Aorta (tissue), 5 donors: ENCODE measurements at places on chromosomes 13 and 19.
A peak's percentile ranks its signal among the peaks of the same experiment; 100 is the strongest.

DNA sequence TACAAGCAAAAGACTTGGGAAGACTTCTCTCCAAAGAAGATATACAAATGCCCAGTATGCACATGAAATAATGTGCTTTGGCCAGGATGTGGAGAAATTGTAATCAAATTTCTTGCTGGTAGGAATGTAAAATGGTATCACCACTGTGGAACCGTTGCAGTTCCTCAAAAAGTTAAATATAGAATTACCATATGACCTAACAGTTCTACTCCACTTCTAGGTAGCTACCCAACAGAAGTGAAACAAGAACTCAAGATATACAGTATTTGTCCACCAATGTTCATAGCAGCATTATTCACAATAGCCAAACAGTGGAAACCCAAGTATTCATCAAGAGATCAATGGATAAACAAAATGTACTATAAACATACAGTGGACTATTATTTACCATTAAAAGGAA, 95.0 kb upstream of the KLF5 start:
- no peak for DNase-seq

- no peak for DNase-seq
Observed at GRCh38 chr13:96771486-96772367, 222.5 kb downstream of the OXGR1 start.

GRCh38 chr19:41264581-41265394, 616 bp downstream of the HNRNPUL1 start:
- peak; percentile 83 for DNase-seq

DNA sequence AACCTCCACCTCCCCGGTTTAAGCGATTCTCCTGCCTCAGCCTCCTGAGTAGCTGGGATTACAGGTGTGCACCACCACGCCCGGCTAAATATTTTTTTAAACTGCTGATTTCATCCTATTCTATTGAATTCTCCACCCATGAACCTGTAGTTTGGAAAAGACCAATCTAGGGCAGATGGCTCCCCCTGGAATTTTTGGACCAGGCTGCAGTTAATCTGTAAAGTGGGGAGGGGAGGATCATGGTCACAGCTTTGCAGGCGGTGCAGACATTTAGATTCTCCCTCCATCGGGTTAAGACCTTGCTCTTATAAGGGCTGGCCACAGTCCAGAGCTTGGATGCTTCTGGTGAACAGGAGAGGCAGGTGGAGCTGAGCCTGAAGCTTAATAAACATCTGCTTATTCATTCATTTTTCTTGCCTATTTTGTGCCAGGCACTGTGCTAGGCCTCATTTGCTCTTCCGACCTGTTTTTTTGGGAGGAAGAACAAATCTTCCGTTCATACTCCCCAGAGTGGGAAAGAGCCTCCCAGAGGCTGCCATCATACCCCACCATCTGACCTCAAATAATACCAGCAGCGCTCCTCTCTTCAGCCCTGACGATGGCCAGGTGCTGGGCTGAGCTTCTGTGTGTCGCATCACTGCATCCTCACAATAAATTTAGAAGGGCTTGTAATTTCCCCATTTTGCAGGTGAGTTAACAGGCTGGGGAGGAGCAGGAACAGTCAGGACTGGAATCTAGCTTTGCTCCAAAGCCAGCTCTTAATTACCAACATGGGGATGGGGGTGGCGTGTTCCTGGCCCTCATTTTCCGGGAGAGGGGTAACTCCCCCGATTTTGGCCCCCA, 902 bp upstream of the CCDC106 start:
- no peak for DNase-seq

- DNase-seq = no peak
Observed at GRCh38 chr13:98169331-98169730, 7.7 kb downstream of the RNF113B start.
